ENCODE measurements at places on chromosomes 13 and 19.

DNA sequence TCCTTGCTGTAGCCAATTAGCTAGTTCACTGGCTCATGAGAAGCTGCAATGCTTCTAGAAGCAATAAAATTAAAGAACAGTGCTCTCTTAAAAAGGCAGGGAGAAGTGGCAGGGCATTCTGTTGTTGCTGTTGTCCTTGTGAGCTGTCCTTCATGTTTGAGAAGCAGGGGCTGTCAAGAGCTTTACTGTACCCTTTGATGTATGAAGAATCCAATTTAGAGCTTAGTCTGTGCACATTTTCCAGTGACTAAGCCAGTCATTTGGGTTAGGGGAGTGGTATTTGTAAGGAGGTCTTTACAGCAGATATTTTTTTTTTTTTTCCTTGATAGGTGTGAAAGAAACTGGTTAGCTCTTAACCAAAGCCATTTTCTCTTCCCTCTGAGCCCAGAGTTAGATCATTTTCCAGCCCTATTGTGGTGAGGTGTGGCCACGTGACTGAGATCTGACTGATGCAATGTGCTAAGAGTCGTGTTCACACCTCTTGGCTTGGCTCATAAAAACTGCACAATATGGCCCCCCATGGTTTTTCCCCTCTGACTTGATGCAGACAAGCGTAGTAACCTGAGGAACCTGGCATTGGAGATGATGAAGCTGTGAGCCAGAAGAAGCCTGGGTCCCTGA is 309.6 kb upstream of the TMTC4 start:
- DNase-seq, result no peak

- no peak for DNase-seq
These were observed 14.1 kb downstream of the ZNF787 start for GRCh38 chr19:56106993-56107392.

DNA sequence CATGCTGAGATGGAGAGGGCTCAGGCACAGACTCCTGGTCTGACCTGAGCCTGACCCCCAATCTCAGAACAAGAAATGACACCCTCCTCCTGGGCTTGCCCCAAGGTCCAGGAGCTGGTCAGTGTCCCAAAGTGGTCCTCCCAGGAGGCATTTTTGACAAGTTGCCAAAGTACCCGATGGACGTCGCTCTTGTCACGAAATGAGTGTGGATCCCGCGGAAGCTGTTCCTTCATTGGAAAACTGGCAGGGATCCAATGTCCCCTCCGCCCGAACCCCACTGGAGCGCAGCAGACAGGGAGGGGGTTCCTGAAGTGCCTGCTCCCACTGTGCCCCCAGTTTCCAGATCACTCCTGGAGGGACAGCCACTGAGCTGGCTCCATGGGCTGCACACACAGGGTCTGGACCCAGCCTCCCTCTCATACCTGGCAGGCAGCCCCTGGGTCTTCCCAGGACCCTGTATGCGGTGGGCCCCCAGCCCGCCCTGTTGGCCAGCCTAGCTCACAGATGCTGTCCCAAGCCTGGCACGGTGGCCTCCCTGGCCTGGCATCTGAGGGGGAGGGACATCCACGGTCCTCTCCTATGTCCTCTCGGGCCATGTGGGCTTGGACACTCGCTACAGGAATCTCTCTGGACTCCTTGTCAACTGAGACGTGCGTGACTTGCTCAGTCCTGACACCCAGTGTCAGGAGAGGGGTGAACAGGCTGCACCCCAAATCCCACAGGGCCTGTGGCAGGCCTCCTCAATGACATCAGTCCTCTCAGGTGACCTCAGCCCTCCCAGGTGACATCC is 12.8 kb upstream of the ZNF14 start:
- no peak for DNase-seq

DNA sequence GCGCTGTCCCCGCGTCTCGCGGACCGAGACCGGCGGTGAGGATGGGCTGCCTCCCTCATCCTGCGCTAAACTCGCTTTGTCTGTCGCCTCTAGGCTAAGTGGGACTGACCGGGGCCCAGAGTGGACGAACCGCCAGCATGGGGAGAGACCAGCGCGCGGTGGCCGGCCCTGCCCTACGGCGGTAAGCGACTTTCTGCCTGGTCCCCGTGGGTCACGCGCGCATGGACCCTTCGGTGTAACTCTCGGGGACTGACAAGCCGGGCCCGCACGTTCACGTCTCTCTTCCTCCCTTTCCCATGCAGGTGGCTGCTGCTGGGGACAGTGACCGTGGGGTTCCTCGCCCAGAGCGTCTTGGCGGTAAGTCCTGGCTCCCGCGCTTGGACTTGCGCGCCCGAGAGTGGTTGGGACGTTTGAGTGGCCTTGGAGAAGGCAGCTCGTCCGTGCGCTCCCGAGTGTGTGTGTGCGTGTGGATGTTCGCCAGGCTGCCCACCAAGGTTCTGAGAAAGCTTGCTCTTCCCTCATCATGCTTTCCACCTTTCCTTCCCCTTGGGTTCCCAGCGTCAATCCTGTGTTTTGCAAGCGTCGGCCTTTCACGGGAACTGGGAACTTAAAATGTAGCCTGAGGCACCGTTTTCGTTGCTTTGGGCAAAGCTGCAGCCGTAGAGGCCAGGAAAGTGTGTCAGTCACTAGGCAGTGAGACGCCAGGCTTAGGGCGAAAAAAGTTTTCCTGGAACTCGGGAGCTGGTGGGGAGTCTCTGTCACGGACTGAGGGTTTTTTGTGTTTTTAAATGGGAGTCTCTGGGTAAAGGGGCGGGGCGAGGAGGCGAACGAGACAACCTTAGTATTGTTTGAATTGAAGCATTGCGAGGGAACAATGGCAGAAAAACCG is 927 bp downstream of the COL4A2 start:
- no peak for DNase-seq

DNA sequence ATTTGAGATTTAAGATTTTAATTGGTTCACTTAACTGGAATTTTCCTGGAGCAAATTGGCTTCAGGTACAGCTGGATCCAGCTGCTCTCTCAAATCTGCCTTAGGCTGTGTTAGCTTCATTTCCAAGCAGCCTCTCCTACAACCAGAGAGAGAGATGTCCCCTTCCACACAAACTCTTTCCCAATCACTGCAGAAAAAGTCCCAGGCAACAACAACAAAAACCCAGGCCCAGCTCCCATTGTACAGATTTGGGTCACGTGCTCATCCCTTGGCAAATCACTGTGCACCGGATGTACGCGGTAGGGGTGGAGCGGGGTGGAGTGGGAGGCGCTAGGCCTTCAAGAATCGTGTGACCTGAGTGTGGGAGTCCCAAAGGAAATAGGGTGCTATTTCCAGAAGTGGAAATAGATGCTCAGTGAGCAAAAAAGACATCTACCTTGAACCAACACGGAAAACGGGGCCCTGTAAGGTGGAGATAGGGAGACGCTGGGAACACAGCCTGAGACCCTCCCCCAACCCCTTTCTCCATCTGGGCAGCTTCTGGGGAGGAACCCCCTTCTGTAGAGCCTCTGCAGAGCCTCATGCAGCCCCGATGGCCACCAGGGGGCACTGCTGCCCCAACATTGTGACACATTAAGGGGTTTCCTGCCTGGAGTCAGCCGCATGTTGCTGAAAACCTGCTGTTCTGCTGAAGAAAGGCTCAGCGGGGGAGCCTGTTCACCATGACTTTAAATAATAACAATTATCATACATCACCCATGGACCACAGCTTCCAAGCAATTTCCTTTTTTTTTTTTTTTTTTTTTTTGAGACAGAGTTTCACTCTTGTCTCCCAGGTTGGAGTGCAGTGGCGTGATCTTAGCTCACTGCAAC is 25.4 kb downstream of the HPN start:
- peak; percentile 79 for DNase-seq

GRCh38 chr19:10551698-10552301 is 8.1 kb downstream of the ATG4D start:
- DNase-seq, result no peak

DNA sequence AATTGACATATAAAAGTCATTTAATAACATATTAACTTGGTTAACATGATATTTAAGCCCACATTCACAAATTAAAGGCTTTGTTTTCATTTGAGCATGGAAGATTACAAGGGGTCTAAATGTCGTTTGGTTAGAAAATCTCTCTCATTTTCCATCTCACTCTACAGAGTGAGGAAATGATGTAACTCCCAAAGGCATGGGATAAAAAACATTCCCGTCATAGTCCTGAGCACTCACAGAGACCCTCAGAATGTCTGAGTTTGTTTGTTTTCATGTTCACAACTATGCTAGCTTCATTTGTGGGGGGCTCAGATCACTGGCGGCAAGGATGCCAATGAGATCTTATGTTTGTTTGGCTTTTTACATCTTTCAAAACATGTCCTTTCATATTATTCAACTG is 307.5 kb downstream of the TBC1D4 start:
- no peak for DNase-seq

DNA sequence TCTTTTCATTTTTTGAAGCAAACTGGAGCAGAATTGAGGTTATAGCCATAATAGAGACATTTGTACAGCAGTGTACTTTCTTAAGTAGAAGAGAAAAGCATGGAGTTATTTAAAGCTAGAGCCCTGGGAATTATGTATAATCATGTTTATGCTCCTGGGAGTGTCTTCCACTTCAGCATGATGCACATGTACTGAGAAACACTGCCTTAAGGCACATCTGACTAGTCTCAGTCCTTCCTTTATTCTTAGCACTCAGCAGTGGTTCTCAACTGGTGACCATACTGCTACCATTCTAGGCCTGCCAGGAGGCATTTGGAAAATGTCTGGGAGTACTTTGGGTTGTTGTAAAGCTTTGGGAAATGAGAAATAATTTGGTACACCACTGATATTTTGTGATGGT is 45.8 kb downstream of the VWA8 start:
- no peak for DNase-seq

DNA sequence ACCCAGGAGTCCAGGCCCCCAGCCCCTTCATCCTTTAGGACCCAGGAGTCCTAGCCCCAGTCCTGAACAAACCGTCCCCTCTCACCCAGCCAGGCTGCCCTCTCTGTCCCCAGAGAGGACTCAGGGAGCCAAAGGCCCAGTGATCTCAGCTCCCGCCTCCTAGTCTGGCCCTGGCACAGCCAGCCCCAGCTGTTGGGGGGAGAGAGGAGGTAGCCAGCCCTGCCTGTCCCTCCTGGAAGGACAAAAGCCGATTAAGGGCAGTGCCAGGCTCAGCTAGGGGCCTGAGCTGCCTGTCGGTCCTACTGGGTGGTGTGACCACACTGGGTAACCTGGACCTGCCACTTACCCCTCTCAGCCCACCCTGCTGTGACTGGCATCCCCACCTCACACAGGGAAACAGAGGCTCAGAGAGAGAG is 14.5 kb downstream of the LIPE start:
- DNase-seq, result no peak

DNA sequence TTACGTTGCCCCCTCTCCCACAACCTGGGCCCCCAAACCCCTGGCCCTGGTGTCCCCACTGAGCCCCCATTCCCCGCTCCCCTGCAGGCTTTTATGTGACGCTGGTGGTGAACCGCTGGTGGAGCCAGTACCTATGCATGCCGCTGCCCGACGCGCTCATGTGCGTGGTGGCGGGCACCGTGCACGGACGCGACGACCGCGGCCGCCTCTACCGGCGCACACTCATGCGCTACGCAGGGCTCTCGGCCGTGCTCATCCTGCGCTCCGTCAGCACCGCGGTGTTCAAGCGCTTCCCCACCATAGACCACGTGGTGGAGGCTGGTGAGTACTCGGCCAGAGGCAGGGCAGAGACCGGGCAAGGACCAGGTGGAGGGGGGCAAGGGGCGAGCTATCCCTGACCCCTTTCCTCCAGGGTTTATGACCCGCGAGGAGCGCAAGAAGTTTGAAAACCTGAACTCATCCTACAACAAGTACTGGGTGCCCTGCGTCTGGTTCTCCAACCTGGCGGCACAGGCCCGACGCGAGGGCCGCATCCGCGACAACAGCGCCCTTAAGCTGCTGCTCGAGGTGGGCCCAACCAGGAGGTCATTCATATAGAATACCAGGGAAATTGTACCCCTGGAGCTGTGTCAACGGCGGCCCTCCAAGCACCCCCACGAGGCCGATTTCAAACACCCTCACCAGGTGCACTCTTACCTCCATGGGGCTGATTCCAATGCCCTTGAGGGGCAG is 3.0 kb downstream of the BEST2 start:
- DNase-seq, result no peak

- DNase-seq, result no peak
These were observed 86.7 kb downstream of the IRS2 start for GRCh38 chr13:109699628-109700071.

DNA sequence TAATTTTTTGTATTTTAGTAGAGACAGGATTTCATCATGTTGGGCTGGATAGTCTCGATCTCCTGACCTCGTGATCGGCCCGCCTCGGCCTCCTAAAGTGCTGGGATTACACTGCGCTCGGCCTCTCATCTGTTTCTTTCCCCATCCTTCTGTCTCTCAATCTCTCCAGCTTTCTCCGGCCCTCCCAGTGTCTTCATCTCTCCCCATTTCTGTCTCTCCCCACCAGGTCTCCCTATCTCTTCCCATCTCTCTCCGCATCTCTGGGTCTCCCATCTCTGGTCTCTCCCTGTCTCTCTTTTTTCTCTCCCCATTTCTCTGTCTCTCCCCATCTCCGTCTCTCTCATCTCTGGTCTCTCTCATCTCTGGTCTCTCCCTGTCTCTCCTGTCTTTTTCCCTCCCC is 12.2 kb upstream of the NFIX start:
- no peak for DNase-seq

GRCh38 chr13:66328476-66328875 is 901.7 kb downstream of the PCDH9 start:
- DNase-seq, result no peak

DNA sequence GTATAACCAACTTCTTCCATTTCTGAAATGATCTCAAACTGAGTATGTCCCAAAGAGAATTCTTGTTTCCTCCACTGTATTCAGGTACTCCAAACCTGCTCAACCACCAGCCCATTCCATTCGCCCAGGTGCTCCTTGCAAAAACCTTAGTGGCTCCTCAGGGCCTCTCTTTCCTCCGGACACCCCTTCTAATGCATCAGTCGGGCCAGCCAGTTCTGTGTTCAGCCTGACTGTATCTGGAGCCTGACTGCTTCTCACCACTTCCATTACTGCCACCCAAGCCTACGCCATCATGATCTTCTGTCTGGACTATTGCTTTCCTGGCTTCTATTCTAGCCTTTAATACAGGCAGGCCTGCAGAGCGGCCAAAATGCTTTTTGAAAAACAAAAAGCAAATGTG is 1.5 kb downstream of the PHF11 start:
- no peak for DNase-seq

- DNase-seq, result no peak
These were observed 5.0 kb upstream of the ANGPTL4 start for GRCh38 chr19:8358948-8359347.

- no peak for DNase-seq
These were observed 25.2 kb upstream of the HIF3A start for GRCh38 chr19:46271481-46272197.
